ENCODE measurements at places on chromosomes 11 and 22.

DNA sequence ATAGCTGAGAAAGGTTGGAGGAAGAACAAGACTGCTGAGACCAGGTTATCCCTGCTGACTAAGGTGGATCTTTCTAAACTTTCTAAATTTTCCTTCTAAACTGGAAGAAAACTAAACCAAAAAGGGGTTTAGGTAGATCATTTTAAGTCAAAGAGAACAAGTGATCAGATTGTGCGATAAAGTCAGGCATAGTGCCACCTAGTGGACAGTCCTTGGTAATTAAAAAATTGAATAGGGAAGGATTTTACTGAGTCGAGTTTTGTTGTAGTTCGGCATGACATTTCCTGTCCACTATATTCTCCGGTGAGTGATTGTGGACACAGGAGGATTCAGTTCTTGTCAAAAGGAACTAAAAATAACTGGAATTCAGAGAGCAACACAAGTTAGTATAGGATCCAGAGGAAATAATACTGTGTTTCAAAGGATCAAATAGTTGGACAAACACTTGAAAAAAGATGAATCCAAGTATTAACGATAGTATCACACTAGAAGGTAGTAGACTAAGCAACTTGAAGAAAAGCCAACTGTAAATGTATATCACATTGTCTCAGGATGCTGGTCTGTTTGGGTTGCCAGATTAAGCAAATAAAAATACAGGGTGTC, 1236.4 kb downstream of the FAM181B start:
- peak; percentile 32 for DNase-seq

GRCh38 chr11:66970371-66970806, 4.7 kb upstream of the C11orf86 start:
- no peak for DNase-seq

- DNase-seq, result no peak
These were observed 3.4 kb downstream of the NFAM1 start for GRCh38 chr22:42428760-42429159.

DNA sequence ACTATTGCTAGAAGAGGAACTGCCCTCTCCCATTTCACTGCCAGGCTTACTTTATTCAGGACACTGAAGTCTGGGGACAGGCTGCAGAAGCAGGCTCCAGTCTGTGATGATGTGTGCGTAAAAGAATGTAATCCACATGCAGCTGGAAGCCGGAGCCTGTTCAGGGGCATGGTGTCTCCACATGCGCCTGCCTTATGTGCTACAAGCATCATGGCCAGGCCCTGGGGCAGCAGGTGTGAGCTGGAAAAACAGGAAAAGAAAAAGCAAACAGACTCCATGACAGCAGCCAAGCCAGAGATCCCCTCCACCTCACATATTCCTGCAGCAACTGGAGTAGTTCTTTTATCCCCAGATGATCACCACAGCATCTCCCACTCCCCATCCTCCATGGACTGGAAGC, 33.4 kb downstream of the ARFGAP2 start:
- DNase-seq, result no peak

DNA sequence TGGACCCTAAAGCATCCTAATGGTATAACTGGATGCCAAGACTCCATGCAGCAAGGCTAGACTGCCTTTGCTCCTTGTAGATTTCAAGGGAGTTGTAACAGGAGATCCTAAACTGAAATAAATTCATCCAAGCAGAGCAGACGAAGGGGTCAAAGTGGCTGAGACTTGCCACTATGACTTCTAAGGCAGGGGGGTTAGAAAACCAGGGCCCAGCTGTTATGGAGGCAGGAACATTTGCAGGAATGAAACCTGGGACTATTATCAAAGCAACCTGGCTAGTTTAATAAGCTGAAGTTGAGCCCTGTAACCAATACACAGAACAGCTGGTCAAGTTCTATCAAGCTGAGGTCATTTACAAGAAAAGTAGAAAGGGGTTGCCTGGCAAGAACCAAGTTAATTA, 122.2 kb upstream of the TRPC6 start:
- peak; percentile 18 for DNase-seq

DNA sequence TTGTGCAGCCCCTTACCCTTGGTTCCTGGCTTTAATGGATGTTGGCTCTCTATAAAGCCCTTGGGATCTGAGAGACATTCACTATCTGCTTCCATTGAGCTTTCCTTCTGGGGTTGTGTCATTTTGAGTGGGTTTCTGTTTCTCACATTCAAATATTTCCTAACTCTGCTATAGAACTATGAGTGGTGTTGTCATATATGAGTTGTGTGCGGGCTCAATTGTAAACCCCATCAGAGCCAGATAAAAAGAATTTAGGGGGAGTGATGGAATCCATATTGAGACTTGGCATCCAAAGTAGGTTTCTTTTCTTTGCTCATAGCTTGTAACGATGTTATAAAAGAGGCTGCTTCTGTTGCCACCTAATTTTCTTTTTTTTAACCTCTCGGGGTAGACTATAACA, 41.8 kb upstream of the SPON1 start:
- DNase-seq, result no peak

GRCh38 chr22:22392131-22392530, 116.4 kb downstream of the ZNF280B start:
- no peak for DNase-seq

DNA sequence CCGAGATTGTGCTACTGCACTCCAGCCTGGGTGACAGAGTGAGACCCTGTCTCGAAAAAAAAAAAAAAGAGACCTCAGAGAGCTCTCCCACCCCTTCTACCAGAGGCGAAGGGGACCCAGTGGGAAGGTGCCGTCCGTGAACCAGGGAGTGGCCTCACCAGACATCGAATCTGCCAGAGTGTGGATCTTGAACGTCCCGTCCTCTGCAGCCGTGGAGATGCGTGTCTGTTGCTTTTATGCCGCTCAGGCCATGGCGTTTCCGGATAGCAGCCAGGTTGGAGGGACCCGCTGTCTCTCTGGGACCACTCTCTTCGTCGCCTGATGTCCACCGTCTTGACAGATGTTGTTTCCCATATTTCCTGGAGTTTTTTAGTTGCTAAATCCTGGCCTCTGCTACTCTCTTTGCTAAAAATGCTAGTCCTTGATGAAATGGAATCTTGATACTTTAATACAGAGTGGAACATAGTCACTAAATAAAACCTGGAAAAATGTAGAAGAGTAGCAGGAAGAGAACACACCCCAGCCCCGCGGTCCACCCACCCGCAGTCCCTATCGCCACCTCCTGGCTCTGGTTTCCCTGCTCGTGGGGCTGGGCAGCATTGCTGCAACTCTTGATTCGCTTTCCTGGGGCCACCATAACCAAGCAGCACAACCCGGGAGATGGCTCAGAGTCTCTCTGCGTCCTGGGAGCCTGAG, 12.0 kb upstream of the MUC6 start:
- DNase-seq, result no peak

GRCh38 chr11:100578831-100579311, 108.2 kb upstream of the ARHGAP42 start:
- no peak for DNase-seq

DNA sequence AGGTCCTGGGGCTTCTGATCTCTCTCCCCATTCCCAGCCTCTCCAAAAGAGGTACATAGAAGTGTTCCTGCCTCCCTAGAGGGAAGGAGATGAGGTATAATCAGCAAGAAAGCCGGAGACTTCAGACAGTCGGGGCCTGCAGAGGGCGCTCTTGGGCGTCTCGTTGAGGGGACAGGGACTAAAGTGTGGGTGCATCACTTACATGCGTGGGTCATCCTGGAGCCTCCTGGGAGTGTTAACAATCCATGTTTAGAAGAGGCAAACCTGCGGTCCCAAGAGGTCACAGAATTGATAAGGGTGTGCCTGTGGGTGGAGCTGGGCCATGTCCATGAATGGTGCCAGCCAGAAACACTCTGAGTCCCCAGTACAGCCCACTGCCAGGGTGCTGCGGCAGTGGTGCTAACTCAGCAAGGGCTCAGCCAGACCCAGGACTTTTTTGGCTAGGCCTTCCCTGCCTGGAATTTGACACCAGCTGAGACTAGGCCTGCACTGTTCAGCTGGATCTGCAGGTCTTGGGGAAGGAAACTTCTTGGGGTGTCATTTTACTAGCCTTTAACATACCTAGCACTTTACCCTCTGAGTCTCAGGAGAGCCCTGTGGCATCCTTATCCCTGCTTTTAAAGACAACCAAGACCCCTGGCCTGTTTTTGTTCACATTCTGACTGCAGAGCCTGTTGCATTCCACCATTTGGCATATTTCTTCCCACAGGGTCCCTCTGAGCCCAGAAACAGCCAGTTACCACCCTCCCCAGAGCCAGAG, 5.5 kb downstream of the YDJC start:
- DNase-seq, result peak; percentile 16

DNA sequence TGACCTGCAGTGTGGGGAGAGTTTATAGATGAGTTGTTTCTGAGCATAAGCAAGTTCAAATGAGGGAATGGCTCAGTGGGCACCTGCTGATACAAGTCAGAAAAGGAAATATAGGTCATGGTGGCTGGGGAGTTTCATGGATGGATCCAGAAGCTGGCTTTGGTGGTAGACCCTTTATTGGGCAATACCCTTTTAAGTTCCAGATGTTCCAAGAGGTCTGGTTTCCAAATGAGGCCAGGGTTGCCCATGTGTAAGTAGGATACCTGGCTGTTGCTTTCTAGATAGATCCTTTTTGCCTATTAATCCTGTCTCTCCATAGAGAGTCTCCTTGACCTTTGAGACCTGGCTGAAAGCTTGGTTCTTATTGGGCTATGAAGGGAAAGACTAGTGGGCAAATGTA, 2.2 kb downstream of the STIM1 start:
- no peak for DNase-seq

DNA sequence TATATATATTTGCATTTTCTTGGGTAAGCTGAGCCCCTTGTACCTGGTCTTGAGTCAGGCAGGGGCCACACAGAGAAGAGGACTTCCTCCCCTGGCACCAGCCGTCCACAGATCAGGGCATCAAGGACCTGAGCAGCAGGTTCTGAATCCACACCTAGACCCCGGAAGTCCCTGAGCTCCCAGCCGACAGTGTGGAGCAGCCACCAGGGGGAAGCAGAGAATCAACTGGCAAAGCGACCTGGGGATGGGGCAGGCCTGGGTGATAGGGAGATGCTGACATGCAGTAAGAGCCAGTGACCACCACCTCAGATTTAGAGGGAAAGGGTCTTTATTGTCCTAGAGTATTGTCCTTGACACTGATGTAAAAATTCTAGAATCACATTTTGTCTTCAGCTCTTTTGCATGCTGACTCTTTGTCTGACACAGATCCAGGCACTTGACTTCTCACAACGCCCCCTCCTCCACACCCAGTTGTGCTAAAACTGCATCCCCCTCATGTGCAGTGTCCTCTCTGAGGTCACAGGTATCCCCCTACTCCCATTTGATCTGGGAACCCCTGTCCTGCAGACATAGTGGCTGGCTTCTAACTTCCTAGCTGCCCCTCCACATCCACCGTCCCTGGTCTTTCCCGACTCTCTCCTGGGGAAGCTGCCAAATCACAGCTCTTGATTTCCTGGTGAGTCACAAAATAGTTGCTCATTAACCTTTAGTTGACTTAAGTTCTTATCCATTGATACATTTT, 109.3 kb downstream of the GGTLC2 start:
- DNase-seq, result peak; percentile 65

DNA sequence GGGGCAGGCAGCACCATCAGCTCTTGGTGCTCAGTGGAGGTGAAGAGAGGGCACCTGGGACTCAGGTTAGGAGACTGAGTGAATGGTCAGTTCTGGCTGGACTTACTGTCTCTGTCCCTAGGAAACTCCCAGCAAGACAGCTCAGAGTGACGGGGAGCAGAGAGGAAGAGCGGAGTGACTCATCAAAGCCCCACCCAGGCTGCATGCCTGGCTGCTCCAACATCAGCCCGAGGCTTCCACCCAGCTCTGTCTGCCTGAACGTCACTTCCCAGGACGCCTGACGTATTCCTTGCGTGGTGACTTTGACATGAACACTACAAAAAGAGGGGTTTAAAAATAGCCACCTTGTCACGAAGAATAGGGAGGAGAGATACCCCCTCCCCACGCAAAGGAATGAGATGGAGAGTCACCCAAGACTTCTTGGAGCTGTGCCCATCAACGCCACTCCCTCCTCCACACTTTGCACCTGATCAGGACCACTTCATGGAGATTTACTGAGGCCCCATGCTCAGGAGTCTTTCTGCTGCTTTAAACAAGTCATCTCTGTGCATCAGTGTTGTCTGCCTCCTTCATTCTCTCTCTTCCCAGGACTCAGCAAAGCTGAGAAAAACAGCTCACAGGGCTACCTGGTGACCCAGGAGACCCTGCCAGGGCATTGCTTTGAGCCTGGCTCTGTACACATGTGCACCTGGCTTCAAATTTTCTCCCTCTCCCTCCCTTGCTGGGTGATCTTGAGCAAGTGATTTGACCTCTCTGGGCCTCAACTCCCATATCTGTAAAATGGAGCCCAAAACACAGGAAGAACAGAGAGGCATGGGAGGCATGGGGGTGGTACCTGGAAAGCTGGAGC, 83.1 kb downstream of the MN1 start:
- DNase-seq, result no peak

DNA sequence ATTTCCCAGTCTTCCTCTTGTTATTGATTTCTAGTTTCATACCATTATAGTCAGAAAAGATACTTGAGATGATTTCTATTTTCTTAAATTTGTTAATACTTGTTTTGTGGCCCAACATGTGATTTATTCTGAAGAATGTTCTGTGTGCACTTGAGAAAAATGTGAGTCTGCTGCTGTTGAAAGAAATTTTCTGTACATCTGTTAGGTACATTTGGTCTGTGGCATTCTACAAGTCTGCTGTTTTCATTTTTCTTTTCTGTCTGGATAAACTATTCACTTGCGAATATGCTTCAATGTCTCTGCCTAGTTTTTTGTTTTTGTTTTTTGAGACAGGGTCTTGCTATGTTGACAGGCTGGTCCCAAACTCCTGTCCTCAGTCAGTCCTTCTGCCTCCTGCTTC, 26.4 kb upstream of the LUZP2 start:
- no peak for DNase-seq

DNA sequence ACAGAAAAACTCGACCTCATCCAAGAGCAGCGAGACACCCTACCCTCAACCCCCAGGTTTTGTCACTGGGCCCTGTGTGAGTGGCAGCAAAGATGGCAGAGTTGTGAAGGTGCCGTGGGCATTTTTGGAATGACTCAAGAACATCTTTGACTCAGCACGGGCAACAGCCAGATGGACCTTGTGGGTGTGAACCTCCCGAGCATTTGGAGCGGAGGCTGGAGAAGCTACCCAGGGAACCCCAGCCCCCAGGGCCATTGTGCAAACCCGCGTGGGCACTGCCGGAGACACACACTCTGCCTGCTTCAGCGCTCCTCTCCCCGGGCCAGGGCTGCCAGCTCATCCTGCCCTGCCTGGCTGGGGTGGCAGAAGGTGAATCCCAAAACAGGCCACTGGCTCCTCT, 66.1 kb downstream of the PANX1 start:
- DNase-seq, result no peak

GRCh38 chr22:30088468-30088867, 8.2 kb downstream of the HORMAD2 start:
- DNase-seq, result no peak

- no peak for DNase-seq
These were observed 15.9 kb downstream of the SAMM50 start for GRCh38 chr22:43971112-43971511.

- DNase-seq, result no peak
These were observed 2.2 kb downstream of the RIN1 start for GRCh38 chr11:66333896-66334604.

DNA sequence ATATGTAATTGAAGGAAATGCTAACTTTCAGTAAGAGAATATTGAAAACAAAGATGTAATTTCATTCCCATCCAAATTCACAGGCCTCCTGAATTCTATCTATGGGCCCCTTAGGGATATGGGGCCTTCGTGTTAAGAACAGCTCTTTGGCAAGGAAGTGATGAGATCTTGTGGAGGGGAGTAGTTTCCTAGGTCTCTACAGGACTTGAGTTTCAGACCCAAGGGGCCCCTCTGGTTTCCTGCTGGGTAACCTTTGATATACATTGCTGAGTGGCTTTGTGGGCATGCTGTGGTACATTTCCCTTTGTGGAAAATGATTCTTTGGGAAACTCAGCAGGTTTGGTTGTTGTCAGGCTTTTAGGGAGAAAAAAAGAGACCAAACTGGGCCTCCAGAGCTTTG, 6.2 kb downstream of the STIM1 start:
- DNase-seq, result no peak

Data from NCI-H524 (cell line).